ENCODE measurements at places on chromosomes 12 and 14.

GRCh38 chr14:72745991-72746980 is 147.6 kb downstream of the DPF3 start:
- DNase-seq = no peak

GRCh38 chr12:123102366-123102765 is 48.5 kb downstream of the PITPNM2 start:
- no peak for DNase-seq

GRCh38 chr12:98227162-98227561 is 288.2 kb upstream of the TMPO start:
- DNase-seq = no peak

GRCh38 chr12:4270831-4271716 is 2.5 kb upstream of the CCND2 start:
- DNase-seq = no peak

DNA sequence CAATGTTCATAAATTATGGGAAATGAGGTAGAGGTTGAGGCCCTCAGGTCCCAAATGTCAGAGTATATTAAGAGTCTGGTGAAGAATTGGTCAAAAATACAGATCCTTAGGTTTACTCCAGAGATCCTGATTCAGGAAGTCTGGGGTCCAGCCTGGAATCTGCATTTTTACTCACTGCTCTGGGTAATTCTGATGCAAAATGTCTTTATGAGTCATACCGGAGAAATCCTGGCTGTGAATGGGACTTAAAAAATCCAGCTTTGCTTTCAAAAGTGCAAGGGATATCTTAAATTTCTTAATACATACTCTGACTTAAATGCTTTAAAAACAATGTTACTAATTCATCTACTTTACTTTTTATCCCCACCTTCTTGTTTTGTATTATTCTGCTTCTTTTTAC is 74.5 kb downstream of the FERMT2 start:
- no peak for DNase-seq

DNA sequence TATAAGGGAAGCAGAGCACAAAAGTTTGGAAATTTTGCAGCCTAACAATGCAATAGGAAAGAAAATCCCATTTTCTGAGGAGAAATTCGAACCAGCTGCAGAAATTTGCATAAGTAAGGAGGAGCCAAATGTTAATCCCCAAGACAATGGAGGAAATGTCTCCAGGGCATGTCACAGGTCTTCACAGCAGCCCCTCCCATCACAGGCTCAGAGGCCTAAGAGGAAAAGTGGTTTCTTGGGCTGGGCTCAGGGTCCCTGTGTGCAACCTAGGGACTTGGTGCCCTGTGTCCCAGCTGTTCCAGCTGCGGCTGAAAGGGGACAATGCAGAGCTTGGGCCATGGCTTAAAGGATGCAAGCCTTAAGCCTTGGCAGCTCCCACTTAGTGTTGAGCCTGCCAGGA is 190.0 kb downstream of the MDGA2 start:
- DNase-seq = no peak

GRCh38 chr12:108231109-108231905 is 102.2 kb downstream of the WSCD2 start:
- no peak for DNase-seq

DNA sequence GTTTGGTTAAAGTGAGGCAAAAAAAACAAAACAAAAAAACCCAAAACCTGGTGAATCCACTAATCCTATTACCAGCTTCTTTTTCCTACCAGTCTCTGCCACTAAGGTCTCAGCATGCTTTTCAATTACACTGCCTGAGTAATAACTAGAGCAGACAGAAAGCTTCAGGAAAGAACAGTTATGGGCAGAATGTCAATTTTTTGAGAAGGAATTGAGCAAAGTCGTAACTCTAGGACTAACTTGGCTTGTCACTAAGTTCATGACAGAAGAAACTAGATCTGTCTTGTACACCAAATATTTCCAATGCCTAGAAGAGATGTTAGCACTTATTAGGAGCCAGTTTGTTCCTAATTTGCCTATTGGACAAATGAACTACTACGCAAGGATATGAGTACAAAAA is 148.8 kb upstream of the CNOT2 start:
- DNase-seq = no peak

DNA sequence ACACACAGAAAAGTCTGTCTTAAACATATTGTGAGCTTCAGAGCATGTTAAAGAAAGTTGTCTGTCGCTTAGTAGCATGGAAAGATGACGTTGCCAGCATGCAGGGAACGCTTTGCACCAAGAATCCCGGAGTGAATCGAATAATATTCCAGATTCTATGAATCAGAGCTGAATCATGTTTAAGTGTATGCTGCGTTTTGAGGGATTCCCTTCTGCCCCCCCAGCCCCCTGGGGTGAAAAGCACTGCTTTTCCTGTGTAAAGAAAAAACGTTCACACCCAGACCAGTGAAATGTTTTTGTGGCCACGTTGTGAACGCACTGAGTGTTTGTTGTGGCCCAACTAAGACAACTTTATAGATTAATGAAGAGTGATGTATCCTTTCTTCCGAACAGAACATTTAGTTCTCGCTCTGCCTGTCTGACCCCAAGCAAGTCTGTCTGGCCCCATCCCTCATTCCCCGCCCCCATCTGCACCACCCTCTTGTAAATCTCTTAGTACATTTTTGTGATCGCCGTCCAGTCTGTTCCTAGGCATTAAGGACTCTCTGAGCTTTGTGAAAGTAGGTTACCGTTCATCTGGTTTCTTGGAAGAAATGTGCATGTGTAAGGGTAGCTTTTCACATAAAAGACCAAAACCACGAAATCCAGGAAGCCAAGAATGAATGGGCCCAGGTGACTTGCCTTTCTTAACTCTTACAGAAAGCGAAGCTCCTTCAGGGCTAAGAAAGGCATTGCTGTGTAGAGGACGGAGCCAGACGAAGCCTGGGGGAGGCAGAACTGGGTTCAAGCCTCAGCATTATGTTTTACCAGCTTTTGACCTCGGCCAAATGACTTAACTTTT is 103.0 kb downstream of the SAMD4A start:
- no peak for DNase-seq

GRCh38 chr14:91331721-91332120 is 85.9 kb downstream of the CCDC88C start:
- no peak for DNase-seq

DNA sequence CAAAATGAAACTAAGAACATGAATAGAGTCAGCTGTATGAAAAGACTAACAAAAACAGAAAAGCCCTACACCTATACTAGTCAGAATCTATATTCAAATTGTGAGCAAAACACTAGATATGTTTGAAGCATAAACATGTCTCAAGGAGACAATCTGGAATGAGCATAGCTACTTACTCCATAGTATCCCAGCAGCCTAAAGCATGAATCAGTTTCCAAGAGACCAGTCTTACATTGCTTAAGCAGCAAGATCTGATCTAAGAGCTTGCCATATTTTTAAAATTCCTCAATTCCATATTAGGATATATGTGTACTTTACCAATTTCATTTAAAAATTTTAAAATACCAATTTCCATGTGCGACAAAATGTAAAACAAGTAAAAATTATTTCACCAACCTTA is 7.7 kb downstream of the CAPS2 start:
- no peak for DNase-seq

GRCh38 chr12:68374307-68374982 is 42.3 kb upstream of the MDM1 start:
- no peak for DNase-seq

- DNase-seq = no peak
Observed at GRCh38 chr12:40058721-40059190, 47.1 kb downstream of the SLC2A13 start.

- DNase-seq = no peak
Observed at GRCh38 chr14:100108840-100109593, 43.8 kb downstream of the EVL start.

- DNase-seq = no peak
Observed at GRCh38 chr14:32352631-32353030, 23.5 kb downstream of the AKAP6 start.

- DNase-seq = no peak
Observed at GRCh38 chr12:113385282-113385882, 18.3 kb downstream of the SDS start.

GRCh38 chr14:35240231-35240630 is 52.0 kb upstream of the PSMA6 start:
- DNase-seq = no peak

DNA sequence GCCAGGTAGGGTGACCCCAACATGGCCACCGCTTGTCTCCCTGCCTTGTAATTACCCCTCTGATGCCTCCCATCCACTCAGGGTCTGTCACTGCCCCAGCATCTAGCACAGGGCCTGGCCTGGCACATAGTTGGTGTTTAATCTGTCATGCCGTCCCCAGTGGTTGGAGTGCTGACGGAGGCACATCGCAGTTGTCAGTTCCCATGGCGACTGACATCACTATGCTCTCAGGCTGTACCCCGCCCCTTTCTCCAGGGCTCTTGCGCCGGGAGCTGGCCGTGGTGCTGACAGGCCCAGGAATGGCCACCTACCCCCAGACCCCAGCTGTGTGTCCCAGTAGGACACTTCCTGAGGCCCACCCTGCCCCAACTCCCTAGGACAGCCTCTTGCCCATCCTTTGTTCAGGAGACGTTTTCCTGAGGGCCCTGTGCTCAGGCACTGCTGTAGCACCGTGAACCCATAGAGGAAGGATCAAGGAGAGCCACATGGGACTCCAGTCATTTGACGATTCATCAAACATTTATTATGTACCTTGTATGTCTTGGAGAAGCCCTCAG is 23.0 kb downstream of the FAM222A start:
- DNase-seq = no peak

GRCh38 chr14:101111620-101112290 is 208.2 kb upstream of the RTL1 start:
- no peak for DNase-seq

DNA sequence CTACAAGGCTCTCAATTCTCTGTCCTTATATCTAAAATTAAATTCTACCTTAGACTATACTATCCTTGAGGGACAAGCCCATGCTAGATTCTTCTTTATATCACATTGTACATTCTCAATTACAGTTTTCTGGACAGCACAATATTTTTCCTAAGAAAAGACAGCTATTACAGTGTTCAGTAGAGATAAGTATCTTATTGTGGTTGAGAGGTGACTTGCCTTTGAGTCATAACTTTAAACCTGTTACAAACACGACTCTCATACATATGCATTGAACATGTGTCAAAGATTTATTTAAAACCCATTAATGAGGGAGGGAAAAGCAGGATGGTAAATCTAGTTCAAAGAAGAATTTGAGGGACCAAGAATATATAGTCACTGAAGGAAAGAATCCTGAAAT is 61.1 kb downstream of the TPH2 start:
- no peak for DNase-seq

GRCh38 chr12:110234331-110234751 is 46.7 kb upstream of the ATP2A2 start:
- no peak for DNase-seq

GRCh38 chr14:24885410-24885913 is 164.5 kb downstream of the STXBP6 start:
- DNase-seq = no peak

DNA sequence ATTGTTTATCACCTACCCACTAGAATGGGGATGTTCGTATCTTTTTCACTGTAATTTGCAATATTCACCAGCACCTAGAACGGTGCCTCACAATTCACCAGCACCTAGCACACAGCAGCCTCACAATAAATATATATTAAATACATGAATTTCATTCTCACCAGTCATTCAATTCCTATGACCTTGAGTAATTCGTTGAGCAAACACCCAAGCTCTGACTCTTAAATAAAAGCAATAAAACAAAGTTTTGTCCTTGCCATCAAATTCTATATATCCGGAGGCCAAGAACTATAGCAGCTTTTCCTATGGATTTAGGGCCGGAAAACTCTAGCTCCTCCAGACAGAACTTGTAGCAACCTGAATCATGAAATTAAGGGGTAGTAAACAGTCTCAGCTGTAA is 981 bp downstream of the VTI1B start:
- DNase-seq = no peak

DNA sequence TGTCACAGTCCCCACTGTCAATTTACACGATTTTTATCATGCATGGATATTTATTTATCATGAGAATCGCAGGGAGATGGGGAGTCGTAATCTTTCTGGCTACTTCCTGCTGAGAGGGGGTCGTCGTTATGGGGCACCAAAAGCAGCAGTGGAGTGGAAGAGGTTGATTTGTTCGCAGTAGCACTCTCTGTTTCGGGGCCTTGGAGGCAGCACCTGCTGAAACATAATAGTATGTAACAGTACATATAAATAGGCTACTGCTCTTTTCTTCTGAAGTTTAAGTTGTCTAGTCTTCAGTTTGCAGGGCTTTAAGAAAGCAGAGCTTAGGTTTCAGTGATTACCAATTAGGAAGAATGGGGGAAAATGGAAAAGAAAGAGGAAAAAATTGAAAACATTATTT is 3.8 kb downstream of the SOAT2 start:
- DNase-seq = no peak

- no peak for DNase-seq
Observed at GRCh38 chr12:53182903-53183302, 2.2 kb upstream of the CSAD start.

GRCh38 chr12:67333649-67334048 is 64.5 kb downstream of the CAND1 start:
- DNase-seq = no peak

DNA sequence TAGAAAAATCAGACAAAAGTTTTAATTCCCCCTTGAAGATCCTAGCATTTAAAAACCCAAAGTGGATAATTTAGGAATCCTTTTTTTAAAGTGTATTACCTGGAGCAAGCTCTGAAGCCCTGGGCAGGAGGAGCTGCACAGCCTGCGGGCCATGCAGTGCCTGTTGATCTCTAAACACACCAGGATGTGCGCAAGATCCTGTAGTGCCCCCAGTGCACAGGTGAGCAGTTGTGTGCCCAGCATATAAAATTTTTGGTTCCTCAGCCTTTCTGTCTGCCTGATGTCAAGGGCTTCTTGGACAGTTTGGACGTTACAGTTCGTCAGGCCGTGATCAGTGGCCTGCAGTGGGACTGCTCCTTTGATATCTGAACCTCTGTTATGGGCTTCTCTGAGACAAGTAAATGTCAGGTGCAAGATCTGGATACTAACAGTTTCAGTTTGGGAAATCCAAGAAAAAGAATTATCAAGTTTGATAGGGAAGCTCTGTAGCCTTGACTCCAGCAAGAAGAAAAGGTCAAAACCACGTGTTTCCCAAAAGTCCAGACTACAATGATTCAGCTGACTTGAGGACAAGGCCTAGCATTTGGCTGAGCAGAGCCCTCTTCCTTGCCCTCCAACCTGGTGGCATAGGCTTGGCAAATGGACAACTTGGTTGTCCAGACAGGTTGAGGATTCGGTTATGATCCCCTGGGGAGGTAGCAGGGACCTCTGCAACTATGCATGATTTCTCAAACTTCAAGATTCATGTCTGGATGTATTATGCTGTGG is 1.0 kb downstream of the ATXN7L3B start:
- no peak for DNase-seq

GRCh38 chr12:65263777-65264176 is 14.7 kb upstream of the MSRB3 start:
- no peak for DNase-seq

DNA sequence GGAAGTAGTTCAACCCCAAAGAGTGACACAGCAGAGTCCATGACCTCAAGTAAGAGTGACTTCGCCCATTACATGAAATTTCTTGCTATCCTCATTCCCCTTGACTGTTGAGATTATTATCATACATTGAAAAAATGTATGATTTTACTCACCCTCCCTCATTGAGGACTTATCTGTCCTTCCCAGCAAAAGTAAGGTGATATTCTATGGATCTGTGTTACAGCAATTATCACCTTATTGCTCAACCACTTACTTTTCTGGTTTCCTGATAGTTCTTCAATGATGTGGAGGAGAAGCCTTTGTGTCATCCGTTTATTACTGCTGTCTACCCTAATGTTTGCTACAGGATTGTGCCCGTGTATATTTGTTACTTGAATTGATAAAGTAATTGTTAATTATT is 306.2 kb downstream of the TRHDE start:
- no peak for DNase-seq

Measured in cortex of kidney (tissue), 1 donor.